ENCODE measurements at places on chromosomes 12 and 14.

GRCh38 chr14:99325591-99325990 lies 53.6 kb upstream of the BCL11B start:
- DNase-seq = no peak

- no peak for DNase-seq
Observed at GRCh38 chr12:111429828-111430432, 24.2 kb downstream of the SH2B3 start.

GRCh38 chr14:20476776-20477175 lies 7.6 kb downstream of the PNP start:
- DNase-seq = no peak

DNA sequence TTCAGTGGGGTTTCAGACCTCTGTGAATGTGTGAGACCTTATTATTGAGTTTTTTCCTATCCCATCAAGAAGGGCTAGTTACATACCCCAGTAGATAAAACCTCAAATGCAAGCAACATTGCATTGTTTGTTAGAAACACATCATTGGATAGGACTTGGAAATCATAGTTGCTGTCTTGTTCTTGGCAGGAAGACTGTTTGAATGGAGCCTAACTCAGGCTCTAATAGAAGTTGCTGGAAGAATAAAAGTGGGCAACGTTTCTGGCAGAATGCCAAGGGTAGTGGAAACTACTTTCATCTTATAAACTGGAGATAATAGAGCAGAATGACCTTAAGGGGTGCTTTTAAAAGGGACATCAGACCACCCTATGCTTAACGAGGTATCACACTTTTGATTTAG lies 9.9 kb upstream of the PTHLH start:
- DNase-seq = no peak

GRCh38 chr14:22598099-22598895 lies at the start of gene ABHD4:
TSS of gene ABHD4 (plus strand) at chr14:22598300. CDS start at chr14:22598307, 7 bp downstream.
- no peak for DNase-seq

DNA sequence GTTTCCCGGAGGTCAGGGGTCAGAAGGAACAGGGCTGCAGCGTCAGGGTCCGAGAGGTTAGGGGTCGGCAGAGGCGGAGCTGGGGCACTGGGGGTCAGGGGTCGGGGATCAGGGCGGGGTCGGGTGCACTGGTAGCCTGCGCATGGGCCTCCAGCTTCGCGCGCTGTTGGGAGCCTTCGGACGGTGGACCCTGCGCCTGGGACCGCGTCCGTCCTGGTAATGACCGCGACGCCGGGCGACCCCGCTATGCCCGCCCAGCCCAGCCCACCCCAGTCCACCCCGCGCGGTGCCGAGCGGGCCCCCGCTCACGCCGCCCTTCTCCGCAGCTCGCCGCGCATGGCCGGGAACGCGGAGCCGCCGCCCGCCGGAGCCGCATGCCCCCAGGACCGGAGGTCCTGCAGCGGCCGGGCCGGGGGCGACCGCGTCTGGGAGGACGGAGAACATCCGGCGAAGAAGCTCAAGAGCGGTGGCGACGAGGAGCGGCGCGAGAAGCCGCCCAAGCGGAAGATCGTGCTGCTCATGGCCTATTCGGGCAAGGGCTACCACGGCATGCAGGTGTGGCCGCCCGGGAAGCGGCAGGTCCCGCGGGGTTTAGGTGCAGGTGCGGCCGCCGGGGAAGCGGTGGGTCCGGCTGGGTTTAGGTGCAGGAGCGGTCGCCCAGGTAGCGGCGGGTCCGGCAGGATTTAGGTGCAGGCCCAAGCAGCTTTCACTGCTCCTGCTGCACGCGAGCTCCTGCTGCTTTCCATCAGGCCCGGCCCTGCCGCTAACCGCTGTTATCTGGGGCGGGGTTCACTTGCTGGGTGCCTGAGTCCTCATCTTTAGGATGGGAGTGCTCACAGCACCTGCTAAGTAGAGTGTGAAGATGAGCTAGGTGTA lies 743 bp downstream of the PUS1 start:
- no peak for DNase-seq

DNA sequence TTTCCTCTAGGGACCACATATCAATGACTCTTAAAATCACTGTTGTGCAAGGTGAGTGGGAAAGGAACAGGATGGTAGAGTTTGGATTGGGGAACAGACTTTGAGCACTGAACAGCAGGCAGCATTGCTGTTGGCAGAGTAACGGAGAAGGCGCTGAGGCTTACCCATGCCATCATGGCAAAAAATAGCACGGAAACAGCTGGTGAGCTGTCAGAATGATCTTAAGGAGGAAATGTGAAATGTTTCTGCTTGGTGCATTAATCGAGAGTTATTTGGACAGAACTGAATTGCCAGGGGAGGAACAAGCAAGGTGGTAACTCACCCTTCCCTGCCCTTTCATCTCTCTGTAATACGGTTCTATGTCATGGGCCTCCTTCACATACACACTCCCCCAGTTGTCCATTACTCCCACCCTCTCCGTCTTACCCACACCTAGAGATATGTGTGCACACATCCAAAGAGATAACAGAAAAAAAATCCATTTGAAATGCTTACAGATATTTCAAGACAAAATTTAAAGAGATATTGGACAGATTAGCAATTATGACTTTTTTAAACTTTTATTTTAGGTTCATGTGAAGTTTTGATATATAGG lies 572.5 kb downstream of the DIO2 start:
- DNase-seq = no peak

GRCh38 chr12:100439797-100440196 lies 33.9 kb upstream of the NR1H4 start:
- DNase-seq = no peak

DNA sequence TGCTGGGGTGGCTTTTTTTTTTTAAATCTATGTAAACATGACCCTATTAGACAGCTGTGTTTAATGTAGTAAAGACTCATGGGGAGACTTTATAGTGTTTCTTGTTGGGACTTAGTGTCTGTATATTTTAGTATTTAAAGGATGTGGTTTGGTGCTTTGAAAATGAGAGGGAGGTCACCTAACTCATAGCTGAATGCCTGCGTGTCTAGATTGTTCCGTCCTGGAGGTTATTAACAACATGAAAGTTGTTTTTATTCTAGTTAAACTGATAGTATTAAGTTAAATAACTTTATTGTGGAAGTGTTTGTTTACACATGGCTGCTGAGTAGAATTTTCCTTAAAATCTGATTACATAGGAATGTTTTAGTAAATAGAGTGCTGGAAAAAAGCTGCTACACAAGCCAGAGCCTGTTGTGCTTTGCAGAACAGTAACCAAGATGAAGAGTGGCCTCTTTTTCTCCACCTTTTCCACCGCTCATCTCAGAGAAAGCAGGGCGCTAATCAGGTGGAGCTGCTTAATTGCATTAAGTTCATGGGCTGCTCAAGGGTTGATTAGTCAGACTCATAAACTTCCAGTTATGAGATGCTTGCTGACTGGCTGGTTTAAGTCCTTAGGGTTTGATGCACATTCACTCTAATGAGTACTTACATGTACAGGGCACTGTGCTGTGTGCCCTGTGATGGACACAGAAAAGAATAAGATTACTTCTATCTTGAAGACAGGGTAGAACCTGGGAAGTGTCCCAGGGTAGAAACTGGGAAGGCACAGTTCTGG lies 62.7 kb downstream of the FBXO34 start:
- no peak for DNase-seq

DNA sequence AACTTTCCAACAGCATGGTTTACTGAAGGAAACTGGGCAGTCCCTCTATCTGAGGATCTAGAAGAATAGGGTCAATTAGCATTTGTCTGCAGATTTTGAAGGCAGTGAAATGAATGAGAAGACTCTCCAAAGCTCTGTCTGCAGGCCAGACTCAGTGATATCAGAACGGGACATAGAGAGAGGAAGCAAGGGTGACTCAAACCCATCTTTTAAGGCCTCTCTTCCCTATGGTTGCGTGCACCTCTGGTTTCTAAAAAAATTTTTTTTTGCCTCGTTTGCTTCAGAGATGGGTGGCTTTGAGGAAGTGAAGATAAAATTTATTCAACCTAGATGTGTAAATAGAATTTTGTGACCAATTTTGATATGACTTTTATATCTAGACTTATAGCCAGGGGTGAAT lies 71.9 kb upstream of the HOXC13 start:
- no peak for DNase-seq

DNA sequence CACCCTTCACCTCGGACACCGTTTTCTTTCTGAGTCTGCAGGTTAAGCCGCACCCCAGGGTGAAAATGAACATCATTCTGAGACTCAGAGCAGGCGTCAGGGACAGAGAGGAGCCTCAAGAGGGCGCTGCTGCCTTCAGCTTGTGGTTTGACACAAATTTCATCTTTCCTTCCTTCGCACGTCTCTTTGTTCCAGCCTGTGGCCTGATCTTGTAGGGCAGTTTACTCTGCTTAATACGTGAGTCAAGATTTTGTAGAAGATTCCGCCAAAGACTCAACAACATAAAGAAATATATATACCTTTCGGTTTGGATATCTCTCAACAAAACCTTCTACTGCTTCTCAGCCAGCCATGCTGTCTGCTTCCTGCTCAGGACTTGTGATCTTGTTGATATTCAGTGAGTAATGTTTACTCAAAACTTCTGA lies 329.3 kb upstream of the OR4E1 start:
- no peak for DNase-seq

GRCh38 chr14:69351911-69352310 lies 46.2 kb downstream of the ERH start:
- no peak for DNase-seq

DNA sequence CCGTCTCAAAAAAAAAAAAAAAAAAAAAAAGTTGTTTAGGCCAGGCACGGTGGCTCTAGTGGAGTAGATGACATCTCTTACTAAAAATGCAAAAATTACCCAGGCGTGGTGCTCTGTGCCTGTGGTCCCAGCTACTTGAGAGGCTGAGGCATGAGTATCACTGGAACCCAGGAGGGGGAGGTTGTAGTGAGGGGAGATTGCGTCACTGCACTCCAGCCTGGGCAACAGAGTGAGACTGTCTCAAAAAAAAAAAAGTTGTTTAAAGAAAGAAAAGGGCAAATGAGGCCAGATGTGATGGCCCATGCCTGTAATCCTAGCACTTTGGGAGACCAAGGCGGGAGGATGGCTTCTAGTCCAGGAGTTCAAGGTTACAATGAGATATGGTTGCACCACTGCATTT lies 36.6 kb upstream of the SPPL3 start:
- no peak for DNase-seq

DNA sequence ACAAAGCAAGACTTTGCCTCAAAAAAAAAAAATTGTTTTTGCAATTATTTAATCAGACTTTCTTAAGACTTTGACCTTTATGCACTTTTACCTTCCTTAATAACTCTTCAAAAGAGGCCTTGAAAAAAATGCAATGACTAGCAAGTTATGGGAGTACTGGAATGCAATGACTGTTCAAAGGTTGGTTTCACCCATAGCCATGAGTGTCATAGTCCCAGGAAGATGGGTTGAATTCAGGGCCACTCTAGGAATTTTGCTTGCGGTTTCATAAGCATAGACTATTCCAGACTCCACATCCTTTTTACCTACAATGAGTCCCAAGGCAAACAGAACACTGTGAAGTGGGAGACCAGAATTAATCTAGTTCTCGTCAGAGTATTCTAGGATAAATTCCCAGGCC lies 29.4 kb upstream of the DENND5B start:
- no peak for DNase-seq

DNA sequence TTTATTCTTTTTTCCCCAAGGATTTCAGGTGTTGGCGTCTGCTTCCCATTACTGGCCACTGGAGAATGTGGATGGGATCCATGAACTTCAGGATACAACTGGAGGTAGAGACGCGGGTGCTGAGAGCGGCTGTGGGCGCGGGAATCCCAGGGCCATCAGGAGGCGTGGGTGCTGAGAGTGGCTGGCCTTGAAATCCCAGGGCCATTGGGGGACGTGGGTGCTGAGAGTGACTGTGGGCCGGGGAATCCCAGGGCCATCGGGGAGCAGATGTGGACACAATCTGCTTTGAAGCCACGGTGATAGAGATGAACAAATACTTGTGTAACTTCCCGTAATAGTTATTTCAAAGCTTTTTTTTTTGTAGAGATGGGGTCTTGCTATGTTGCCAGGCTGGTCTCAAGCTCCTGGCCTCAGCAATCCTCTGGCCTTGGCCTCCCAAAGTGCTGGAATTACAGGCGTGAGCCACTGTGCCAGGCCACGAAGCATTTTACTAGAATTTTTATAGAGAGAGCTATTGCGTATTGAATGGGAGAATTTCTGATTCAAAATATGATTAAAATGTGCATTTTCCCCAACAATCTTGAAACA lies 12.8 kb downstream of the ADGRD1 start:
- no peak for DNase-seq

GRCh38 chr14:95336192-95336760 lies 16.6 kb upstream of the CLMN start:
- no peak for DNase-seq

DNA sequence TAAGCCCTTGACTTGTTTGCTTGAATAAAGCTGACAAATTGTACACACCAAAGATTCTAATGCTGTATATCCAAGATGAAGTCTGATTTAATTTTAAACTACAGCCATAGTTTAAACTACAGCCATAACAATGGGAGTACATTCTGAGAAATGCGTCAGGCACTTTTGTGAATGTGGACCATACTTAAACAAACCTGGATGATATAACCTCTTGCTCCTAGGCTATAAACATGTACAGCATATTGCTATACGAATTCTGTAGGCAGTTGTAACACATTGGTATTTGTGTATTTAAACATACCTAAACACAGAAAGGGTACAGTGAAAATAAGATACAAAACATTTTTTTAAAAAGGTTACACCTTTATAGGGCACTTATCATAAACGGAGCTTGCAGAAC lies 59.4 kb upstream of the KCNMB4 start:
- no peak for DNase-seq

- no peak for DNase-seq
Observed at GRCh38 chr12:46900734-46901463, 75.1 kb upstream of the SLC38A4 start.

DNA sequence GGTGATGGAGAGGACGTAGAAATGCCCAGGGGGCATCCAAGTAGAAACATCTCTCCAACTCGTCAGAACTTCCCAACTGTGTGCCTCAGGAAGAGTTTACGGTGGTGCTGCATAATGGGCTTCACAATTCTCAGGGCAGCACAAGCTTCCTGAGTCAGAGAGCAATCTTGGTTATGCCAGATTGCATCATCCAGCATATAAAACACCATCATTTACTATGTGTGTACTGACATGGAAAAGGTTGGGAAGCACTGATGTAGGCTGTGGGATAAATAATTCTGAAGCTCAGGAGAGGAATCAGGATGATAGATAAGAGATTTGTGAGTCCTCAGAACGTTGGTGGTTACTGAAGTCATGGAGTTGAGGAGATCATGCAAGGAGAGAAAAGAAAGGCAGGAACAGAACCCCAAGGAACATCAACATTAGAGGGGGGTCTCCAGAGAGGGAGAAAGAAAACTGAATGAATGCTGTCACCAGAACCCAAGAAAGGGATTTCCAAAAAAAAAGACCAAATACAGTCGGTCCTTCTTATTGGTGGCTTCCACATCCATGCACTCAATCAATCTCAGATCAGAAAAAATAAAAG lies 4.7 kb upstream of the NCKAP5L start:
- no peak for DNase-seq

DNA sequence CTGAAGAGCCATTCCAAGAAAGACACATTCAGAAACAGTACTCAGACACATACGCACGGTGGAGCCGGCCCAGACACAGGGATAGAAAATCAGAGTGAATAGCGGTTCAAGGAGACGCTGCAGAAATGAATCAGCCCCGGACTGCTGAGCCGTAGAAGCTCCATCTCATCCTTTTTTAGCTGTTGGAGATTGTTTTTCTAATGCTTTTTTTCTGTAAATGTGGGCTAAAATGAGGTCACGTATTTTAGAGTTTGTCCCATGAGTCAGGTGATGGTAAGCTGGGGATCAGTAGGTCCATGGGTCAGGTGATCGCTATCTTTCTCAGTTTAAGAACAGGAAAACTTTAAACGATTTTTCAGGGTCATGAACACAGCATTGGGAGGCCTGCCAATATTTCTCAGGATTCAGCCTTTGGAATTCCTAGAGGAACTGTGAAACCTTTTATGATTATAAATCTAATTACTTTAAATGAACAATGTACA lies 202.4 kb downstream of the ITPR2 start:
- no peak for DNase-seq
